Stimulated activated CD8-positive, alpha-beta memory T cell treated with anti-CD3 and anti-CD28 coated beads, Interleukin-4, amount 100 ng/mL, for 24 hours (primary cell): ENCODE measurements at places on chromosomes 16 and 17.

- DNase-seq = no peak
Measured at GRCh38 chr17:45048795-45049563, 2.5 kb downstream of the DCAKD start.

DNA sequence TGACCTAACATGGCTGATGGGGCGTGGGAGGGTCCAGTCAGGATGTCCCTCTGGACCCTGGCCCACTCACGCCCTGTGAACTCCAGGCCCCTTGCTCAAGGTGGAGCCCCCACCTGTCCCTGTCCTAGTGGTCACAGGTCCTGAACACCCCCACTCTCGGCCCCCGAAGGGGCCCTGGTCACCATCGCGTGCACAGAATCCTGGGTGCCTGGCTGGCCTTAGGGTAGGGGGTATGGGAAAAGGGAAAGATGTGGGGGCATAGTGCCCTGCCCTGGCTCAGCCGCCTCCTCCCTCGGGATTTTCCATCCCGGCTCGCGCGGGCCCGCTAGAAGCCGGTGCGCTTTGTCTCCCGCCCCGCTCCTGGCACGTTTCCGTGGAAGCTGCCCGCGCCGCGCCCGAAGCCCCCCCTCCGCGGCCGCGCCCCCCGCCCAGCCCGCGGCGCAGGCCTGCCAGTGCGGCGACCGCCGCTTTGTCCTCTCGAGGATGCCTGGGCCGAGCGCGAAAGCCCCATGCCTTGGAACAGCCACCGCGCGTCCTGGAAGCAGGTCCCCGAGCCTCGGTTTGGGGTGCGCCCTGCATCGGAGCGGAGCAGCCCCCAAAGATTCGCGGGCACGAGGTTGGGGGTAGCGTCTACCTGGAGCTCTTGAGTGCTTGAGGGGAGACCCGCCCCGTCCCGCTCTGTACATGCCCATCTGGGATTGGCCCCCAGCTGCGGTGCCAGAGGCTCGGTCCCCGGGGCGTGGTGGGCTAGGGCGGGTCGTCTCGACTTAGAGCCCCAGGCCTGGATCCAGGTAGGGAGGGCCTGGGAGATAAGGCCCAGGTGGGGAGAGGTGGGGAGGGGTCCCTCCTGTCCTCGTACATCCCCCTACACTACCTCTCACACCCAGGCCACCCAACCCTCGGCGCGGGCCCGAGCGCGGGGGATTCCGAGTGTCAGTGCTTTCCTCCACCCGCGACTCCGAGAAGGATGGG is 1.3 kb downstream of the SMPD3 start:
- no peak for DNase-seq

GRCh38 chr16:86919578-86920305 is 341.4 kb downstream of the FOXL1 start:
- no peak for DNase-seq

DNA sequence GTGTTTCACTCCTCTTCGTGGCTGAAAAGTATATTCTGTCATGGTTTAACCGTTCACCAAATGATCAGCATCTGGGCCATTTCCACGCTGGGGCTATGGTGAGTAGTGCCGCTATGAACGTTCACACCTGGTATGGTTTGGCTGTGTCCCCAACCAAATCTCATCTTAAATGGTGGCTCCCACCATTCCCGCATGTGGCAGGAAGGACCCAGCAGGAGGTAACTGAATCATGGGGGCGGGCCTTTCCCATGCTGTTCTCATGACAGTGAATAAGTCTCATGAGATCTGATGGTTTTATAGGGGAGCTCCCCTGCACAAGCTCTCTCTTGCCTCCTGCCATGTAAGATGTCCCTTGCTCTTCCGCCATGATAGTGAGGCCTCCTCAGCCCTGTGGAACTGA is 45.7 kb upstream of the ZNF469 start:
- no peak for DNase-seq

GRCh38 chr16:55015181-55015913 is 84.7 kb downstream of the IRX5 start:
- no peak for DNase-seq

DNA sequence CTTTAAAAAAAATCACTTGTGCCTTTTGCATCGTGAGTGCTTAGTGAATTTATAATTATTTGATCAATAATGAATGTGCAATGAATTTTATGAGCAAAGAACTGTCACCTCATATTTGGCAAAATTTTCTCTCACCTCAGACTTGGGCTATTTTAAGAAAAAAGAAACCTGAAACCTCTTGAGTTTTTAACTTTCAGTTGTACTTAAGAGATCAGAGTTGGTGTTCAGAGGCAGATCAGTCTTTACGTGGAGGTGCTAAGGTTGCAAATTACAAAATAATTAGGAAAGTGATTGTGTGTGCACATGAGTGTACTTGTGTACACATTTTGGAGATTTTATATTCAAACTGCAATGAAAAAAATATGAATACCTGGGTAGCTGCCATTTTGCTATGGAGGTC is 218.7 kb upstream of the RBFOX1 start:
- DNase-seq = no peak

DNA sequence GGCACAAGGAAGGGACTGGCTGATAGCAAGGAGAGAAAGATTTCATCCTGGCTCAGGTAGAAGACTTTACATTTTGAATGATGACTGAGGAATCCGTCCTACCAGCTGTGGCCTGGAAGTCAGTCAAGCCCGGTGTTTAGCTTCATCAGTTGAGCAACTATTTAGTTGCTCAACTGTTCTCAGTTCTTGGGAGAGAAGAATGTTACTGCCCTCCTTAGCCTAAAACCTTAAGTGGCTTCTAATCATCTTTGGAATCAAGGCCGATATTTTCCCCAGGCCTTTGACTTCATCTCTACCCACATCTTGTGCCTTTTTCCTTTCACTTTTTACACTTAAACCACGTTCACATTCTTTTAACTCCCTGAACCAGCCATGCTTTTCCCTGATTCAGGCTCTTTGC is 17.3 kb upstream of the RBL2 start:
- no peak for DNase-seq

DNA sequence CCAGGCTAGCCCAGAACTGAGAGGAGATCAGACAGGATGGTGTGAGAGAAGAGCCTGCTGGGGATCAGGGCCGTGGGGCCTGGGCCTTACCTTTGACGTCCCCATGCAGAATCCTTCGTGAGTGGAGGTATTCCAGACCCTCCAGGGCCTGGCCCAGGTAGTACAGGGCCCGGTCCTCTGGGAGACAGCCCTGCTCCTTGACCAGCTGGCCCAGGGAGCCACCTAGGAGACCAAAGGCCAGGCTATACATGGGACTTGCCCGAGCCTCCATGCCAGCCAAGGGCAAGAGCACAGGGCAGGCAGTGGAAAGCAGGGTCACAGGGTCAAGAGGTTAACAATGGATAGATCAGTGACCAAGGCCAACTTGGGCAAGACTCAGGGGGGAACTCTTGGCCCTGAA is 12.1 kb upstream of the SPATA32 start:
- DNase-seq = no peak

GRCh38 chr16:3587547-3588110 is 10.4 kb upstream of the NLRC3 start:
- DNase-seq = no peak

DNA sequence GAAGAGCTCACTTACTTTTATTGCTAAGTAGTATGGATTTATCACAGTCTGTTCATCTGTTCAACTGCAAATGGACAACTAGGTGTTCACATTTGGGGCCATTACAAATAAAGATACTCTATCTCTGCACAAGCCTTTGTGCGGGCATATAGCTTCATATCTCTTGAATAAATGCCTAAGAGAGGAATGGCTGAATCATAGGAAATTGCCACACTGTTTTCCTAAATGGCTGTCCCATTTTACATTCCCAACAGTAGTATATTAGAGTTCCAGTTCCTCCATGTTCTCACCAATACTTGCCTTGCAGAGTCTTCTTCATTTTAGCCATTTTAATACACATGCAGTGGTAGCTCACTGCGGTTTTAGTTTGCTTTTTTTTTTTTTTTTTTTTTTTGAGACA is 20.5 kb downstream of the NSMCE1 start:
- no peak for DNase-seq

DNA sequence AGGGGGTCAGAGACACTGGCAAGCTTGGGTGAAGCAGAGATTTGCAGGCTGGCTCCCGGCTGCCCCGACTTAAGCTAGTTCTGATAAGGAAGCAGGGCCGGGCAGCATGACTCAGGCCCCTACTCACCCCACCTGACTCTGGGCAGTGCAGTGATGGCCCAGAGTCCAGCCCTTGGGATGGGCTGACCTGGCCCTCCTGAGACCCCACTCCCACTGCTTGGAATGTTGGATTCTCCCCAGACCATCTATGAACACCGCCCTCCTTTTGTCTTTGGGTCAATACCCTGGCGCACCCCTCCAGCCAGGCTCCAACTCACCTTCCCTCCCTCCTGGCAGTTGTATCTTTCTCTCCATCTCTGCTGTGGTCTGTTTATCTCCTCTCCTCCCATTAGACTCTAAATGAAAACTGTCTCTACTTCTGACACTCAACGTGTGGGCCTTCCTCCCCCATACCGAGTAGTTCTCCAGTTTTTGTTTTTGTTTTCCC is 21.0 kb downstream of the LGALS3BP start:
- no peak for DNase-seq

DNA sequence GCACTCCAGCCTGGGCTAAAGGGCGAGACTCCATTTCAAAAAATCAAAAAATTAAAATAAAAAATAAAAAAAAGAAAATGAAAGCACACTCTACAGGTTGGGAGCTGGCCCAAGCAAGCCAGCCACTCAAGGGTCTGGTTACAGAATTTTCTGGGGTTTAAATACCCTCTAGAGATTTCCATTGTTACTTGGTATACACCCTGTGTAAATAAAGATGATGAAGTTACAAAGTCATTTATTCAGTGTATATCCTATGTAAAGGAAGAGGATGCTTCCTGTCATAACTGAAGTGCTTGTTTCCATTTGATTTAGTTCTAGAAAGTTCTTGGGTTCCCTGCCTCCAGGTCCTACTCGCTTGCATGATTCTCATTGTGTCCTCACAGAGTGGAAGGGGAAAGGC is 79.9 kb upstream of the C17orf78 start:
- DNase-seq = no peak

DNA sequence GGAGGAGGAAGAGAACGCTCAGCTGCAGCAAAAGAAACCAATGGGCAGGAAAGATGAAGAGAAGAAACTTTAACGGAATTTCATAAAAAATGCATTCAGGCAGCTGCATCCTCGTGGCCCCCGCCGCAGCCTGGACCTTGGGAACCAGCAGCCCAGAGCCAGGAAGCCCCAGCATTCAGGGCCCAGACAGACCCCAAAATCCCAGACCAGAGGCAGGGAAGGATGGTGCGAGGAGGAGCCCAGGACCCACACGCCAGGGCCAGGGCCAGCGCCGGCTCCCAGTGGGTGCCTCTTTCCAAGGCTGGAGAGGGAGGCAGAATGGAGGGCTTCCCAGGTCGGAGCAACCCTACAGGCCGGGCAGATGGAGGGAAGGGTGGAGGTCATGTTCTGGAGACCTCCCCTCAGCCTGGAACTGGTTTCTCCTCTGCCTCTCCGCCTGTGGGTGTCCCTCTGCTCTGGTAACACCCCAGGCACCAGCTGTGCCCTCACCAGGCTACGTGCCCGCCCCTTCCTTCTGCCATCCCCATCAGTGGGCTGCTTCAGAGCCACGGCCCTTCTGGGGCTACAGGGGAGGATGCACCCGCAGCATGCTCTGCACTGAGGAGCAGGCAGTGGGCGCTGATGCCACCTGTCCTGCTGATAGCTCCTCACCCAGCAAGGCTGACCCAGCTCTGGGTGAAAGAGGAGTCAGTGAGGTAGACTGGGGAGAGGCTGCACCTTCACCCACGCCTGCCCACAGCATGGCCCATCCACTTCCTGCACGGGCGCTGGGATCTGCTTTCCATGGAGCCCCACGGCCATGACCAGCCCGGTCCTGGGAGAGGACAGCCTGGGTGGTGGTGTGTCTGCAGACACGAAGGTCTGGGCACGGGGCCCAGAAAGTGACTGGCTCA is 1.2 kb upstream of the MIF4GD start:
- no peak for DNase-seq

DNA sequence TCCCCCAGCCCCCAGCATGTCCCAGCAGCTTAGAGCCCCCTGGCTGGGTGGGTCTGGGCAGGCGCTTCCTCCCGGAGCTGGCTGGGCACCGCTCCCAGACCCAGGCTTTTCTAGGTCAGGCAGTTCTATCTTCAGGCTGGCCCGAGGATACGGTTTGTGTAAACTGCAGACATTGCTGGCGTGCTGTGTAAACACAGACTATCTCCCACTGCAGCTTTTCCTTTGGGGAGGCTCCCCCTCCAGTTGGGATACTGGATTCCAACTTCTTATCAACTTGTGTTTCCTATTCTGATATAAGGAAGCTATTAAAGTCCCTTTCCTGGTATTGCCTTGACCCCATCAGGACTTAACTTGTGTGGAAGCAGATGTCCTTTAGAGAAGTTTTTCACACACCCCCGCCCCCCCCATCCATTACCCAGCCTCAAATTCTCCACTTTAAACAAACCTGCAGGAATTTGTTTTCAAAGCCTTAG is 18.3 kb upstream of the GNA13 start:
- no peak for DNase-seq

- no peak for DNase-seq
Measured at GRCh38 chr17:74190154-74190553, 13.3 kb upstream of the RPL38 start.

GRCh38 chr17:14579716-14580115 is 278.8 kb downstream of the HS3ST3B1 start:
- no peak for DNase-seq

DNA sequence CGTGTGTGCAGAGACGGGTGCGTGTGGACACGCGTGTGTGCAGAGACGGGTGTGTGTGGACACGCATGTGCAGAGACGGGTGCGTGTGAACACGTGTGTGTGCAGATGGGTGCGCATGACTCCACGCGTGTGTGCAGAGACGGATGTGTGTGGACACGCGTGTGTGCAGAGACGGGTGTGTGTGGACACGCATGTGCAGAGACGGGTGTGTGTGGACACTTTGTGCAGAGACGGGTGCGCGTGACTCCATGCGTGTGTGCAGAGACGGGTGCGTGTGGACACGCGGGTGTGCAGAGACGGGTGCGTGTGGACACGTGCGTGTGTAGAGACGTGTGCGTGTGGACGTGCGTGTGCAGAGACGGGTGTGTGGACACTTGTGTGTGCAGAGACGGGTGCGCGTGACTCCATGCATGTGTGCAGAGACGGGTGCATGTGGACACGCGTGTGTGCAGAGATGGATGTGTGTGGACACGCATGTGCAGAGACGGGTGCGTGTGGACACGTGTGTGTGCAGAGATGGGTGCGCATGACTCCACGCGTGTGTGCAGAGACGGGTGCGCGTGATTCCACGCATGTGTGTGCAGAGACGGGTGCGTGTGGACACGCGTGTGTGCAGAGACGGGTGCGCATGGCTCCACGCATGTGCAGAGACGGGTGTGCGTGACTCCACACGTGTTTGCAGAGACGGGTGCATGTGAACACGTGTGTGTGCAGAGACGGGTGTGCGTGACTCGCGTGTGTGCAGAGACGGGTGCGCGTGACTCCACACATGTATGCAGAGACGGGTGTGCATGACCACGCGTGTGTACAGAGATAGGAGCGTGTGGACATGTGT is 1.6 kb upstream of the CD7 start:
- no peak for DNase-seq

GRCh38 chr17:2400877-2401425 is at the start of gene MNT:
Gene MNT, minus strand, starts transcription at chr17:2401060. Its CDS starts 348 bp downstream, at chr17:2400712.
- peak; percentile 93 for DNase-seq

DNA sequence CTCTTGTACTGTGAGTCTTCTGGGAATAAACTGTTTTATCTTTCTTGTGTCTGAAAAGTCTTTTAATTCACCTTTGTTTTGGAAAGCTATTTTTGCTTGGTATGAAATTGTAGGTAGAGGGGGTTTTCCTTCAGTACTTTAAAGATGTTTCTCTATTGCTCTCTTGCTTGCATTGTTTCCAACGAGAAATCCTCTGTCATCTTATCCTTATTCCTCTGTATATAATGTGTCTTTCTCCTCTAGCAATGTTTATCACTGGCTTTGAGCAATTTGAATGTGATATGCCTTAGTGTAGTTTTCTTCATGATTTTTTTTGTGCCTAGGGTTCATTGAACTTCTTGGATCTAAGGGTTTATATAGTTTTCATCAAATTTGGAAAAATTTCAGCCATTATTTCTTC is 96.3 kb downstream of the CDK5R1 start:
- no peak for DNase-seq
